Activated CD4-positive, alpha-beta memory T cell treated with anti-CD3 and anti-CD28 coated beads for 36 hours (primary cell): ENCODE measurements at places on chromosomes 7 and 10. TPM values are rescaled to one million over a fixed set of nuclear protein-coding genes. Genes with fewer than 3 reads are reported as not detected.

DNA sequence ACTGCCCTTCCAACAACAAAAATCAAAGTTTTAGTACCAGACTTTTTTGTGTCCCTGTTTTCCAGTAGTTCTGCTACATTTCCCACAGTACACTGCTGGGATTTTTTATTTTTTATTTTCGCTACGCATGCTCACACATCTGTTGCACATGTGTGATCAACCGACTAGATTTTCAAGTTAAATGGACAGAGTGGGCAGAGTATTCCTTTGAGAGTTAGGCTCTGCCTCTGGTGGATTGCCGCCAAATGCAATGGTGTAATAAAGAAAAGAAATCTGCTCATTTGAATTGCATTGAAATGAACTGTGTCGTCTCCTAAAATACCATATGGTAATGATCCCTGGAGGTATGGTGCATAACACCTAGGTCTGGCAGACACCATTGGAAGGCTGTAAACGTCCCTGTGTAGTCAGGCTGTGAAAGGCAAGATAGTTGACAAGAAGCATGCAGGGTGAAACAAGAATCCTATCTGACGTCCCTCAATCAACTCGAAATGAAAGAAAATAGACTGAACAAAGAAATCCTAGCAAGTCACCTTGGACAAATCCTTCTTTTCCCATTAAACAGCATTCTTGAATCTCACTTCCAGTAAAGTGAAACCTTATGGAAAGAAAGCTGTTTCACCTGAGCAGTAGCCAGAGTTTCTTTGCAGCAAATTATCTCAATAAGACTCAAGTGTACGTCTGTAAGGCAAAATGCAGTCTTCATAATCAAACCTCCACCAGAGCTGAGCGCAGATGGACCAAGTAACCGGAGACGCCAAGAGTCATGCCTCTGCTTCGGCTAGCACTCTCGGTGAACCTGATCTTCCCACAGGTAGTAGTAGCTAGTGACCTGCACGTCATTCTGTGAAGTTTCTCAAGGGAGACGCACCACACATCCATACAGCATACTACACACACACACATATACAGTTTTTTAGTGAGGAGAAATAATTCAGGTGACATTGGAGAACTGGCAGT lies 357.3 kb downstream of the CRPPA start:
- peaks cover 1% of the 10 kb centered on the region for H3K4me1 ChIP-seq
- no peak overlapping the region for H3K27ac ChIP-seq
- H3K36me3 ChIP-seq: no peaks in the 10 kb centered on the region
- no peak overlapping the region for H3K4me3 ChIP-seq

- H3K27me3 ChIP-seq: peaks cover 6% of the 10 kb centered on the region
- DNase-seq: no peak
- H3K4me3 ChIP-seq: no peak overlapping the region
- no peaks in the 10 kb centered on the region for H3K36me3 ChIP-seq
Observed at GRCh38 chr10:71429929-71430328, 33.2 kb downstream of the CDH23 start.

DNA sequence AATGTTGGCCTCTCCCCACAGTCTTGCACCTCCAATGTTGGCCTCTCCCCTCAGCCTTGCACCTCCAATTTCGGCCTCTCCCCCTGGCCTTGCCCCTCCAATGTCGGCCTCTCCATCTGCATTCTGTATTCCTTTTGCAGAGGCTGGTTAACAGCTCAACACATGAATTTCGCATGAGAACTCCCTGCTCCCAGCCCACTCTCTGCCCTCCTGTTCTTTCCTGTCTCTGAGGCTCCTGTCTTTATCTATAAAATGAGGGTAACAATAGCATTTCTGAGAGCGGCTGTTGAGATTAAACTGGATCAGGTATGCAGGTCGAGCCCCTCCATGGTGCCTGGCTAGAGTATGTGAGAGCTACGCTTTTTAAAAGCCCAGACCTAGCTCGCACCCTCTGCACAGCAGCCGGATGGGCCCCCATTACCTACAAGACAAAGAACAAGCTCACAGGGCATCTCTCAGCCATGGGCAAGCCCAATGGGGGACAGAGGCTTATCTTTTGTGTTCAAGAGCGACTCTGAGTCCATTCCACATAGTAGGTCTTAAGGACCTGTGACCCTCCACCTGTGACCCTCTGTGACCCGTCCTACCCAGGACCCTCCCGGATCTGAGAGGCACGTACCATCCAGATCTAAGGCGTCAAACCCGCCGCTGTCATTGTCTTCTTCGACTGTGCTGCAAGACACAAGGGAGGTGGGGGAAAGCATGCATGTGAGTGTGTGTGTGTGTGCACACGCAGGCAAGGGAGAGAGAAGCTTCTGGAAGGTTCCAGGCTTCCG lies 82.2 kb upstream of the GNA12 start:
- DNase-seq: no peak
- H3K4me1 ChIP-seq: no peaks in the 10 kb centered on the region
- no peaks in the 10 kb centered on the region for H3K27me3 ChIP-seq

GRCh38 chr7:28686418-28686800 lies 271.7 kb downstream of the TRIL start:
- H3K27ac ChIP-seq: no peak overlapping the region
- no peaks in the 10 kb centered on the region for H3K36me3 ChIP-seq
- H3K4me1 ChIP-seq: no peaks in the 10 kb centered on the region
- peaks cover 15% of the 10 kb centered on the region for H3K27me3 ChIP-seq
- no peak for DNase-seq

DNA sequence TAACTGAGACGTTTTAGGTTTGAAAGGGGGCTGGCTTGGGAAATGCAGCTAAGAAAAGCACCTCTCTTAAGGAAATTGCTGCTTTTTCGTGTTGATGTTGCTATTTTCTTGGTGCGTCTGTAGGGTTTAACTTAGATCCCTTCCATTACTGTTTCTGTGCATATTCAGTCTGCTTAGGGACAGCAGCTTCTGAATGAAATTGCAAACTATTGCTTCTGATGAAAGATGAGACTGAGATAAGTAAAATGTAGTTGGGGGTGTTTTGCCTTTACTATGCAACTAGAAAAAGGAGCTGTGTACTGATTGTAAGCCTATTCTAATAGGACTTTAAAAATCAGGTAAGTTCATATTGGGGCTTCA lies 772 bp downstream of the HDAC9 start:
- DNase-seq: no peak
- no peak overlapping the region for H3K4me3 ChIP-seq
- no peaks in the 10 kb centered on the region for H3K36me3 ChIP-seq
- H3K27me3 ChIP-seq: peaks cover 3% of the 10 kb centered on the region

DNA sequence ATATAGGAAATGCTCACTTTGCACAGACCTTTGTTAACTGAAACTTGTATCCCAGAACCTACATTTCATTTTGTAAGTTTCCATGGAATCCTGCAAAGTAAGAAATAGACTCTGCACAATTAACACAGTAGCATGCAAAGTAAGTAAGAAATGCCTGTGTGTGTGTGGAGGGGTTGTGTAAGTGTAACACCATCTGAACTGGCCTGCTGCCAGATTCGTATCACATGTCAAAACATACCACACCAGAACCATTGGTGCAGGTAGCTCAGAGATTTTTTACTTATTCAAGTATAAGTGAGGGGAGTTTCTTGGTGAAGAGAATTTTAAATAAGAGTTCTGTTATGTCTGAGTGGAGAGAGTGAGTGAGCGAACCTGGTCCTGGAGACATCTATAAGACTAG lies 17.9 kb upstream of the DDX21 start:
- peaks cover 13% of the 10 kb centered on the region for H3K4me1 ChIP-seq
- no peaks in the 10 kb centered on the region for H3K27me3 ChIP-seq
- H3K4me3 ChIP-seq: no peak overlapping the region
- no peak for DNase-seq

- no peaks in the 10 kb centered on the region for H3K4me1 ChIP-seq
- DNase-seq: no peak
- H3K4me3 ChIP-seq: no peak overlapping the region
- no peaks in the 10 kb centered on the region for H3K27me3 ChIP-seq
Observed at GRCh38 chr10:103007017-103007416, 88.9 kb downstream of the CNNM2 start.

ZNF398 gene
- total RNA-seq: 8.4 TPM

KCND2 gene
- total RNA-seq: not detected

GRCh38 chr7:158759749-158760444 lies 55.3 kb upstream of the NCAPG2 start:
- peaks cover 49% of the 10 kb centered on the region for H3K36me3 ChIP-seq
- H3K27ac ChIP-seq: no peak overlapping the region
- no peak for DNase-seq
- H3K4me1 ChIP-seq: peaks cover 10% of the 10 kb centered on the region

MYL7 gene
- total RNA-seq: not detected

CCNY gene
- 34.6 TPM for total RNA-seq

- no peak overlapping the region for H3K27ac ChIP-seq
- H3K36me3 ChIP-seq: no peaks in the 10 kb centered on the region
- no peaks in the 10 kb centered on the region for H3K4me1 ChIP-seq
- no peak overlapping the region for H3K4me3 ChIP-seq
Observed at GRCh38 chr7:110502888-110503465, 588.0 kb upstream of the LRRN3 start.

DNA sequence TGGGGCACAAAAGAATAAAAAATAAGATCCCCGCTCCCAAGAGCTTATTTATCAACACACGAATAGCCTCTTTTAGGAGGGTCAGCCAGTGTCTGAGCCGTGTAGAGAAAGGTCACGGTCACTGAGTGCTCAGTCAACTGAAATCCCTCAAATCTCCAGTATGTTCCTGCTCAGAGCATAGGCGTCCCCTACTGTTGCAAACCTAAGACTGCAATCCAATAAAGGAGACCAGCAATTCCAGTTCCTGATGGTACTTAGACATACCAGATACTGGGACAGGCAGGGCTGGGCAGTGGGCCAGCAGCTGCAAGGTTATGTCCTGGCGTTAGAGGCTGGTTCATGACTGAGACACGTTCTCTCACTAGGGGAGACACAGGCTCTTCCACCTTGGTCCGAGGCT lies 93.6 kb downstream of the CACNB2 start:
- DNase-seq: no peak
- H3K27ac ChIP-seq: no peak overlapping the region
- H3K27me3 ChIP-seq: no peaks in the 10 kb centered on the region
- H3K4me1 ChIP-seq: no peaks in the 10 kb centered on the region
- no peak overlapping the region for H3K4me3 ChIP-seq

GRCh38 chr10:51956822-51957221 lies 257.4 kb upstream of the CSTF2T start:
- no peak overlapping the region for H3K4me3 ChIP-seq
- H3K27me3 ChIP-seq: peaks cover 12% of the 10 kb centered on the region
- H3K36me3 ChIP-seq: no peaks in the 10 kb centered on the region
- H3K4me1 ChIP-seq: no peaks in the 10 kb centered on the region
- DNase-seq: no peak

DNA sequence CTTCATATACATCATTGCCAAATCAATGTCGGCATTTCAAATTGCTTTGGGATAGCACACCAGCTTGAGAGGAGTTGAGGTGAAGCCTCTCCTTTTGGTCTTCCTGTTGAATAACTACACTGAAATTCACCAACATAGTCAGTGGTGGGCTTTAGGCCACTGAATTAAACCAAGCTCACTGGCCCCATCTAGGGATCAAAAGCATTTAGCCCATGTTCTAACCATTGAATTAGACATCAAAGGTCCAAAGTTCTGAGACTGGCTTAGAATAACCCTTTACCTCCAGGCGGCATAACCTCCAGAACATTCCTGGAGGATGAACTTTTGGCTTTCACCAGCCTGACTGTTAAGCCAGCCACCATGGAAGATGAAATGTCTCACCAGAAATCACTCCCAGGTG lies 54.6 kb downstream of the BPGM start:
- no peak for DNase-seq
- H3K27me3 ChIP-seq: no peaks in the 10 kb centered on the region
- no peaks in the 10 kb centered on the region for H3K36me3 ChIP-seq
- no peaks in the 10 kb centered on the region for H3K4me1 ChIP-seq
- no peak overlapping the region for H3K27ac ChIP-seq

- H3K27ac ChIP-seq: no peak overlapping the region
- DNase-seq: no peak
- no peaks in the 10 kb centered on the region for H3K4me1 ChIP-seq
- no peak overlapping the region for H3K4me3 ChIP-seq
- no peaks in the 10 kb centered on the region for H3K36me3 ChIP-seq
- no peaks in the 10 kb centered on the region for H3K27me3 ChIP-seq
Observed at GRCh38 chr10:53331460-53331859, 558.9 kb upstream of the MBL2 start.

DNA sequence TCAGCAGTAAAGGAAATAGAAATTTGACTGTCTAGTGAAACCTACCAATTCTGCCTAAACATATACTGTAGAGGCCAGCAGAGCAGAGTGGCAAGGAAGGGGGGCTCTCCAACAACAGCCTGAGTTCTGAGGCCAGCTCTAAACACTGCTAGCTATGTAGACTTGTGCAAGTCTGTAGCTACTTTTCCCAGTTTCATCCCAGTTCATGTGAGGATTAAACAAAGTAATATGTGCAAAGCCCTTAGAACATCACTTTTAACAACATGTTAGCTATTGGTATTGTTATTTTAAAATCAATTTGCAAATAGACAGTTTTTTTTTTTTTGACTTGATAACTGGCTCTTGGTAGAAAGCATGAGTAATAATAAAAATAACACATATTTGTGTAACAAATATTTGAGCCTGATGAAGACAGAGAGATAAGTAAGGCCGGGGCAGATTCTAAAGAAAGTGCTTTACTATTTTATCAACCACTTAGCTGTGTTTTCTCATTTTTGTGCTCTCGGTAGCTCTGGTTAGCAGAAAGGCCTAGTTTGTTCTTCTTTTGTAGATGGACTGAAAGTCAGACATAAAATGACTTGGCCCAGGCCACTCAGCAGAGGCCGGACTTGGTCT lies 9.3 kb downstream of the CHST12 start:
- no peaks in the 10 kb centered on the region for H3K36me3 ChIP-seq
- DNase-seq: no peak
- no peak overlapping the region for H3K4me3 ChIP-seq
- H3K4me1 ChIP-seq: peaks cover 65% of the 10 kb centered on the region

GRCh38 chr10:103803941-103804340 lies 51.4 kb downstream of the SH3PXD2A start:
- H3K4me1 ChIP-seq: peaks cover 21% of the 10 kb centered on the region
- H3K27me3 ChIP-seq: no peaks in the 10 kb centered on the region
- peak overlapping the region; percentile 19 for H3K27ac ChIP-seq
- no peaks in the 10 kb centered on the region for H3K36me3 ChIP-seq
- DNase-seq: peak; percentile 40

- H3K27ac ChIP-seq: peak overlapping the region; percentile 79
- no peak overlapping the region for H3K4me3 ChIP-seq
- no peaks in the 10 kb centered on the region for H3K27me3 ChIP-seq
- no peak for DNase-seq
- peaks cover 27% of the 10 kb centered on the region for H3K36me3 ChIP-seq
Observed at GRCh38 chr7:25118048-25118753, 6.9 kb downstream of the CYCS start.
